Umbilical cord (tissue), 2 donors: ENCODE measurements at places on chromosomes 7 and 10. TPM values are rescaled to one million over a fixed set of nuclear protein-coding genes. Genes with fewer than 3 reads are reported as not detected.

The PDE6C gene
- total RNA-seq = 1.2 TPM

The MRLN gene
- 16.9 TPM for total RNA-seq

The VPS37D gene
- total RNA-seq = 10.1 TPM

DNA sequence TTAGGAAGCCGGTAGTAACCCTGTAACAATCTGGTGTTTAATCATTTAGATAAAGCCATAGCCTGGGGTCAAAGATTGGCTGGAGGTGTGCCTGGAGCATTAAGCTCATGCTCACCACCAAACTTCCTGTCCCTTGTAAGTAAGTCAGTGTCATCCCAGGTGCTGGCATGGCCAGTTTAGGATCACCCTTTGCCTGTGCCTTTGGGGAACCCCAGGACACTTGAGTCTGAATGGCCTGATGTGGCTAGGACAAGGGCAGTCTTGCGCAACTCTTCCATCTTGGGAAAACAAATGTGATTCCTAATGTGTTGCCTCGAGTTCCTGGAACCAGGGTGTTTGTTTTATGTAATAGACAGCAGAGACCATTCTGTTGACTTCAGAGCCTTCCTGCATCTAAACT lies 154.8 kb downstream of the GRK5 start:
- no peak for DNase-seq

- DNase-seq = no peak
Observed at GRCh38 chr7:2795906-2796305, 48.2 kb downstream of the GNA12 start.

DNA sequence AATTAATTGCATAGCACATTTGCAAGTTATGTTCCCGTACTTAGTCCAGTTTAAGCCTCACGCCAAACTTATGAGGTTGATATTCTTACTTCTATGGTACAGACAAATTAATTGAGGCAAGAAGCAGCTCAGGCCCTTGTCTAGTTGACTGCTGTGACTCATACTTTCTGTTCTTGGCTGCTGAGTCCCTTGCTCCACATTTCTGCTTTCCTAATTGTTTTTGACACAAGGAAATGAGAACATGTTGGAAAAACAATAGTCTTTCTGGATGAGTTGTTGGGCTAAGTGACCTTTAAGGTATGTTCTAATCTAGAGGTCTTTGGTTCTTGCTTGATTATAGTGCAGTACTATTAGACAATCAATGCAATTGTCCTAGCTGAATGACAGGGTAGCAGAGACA lies 331.8 kb downstream of the NRG3 start:
- no peak for DNase-seq

GRCh38 chr10:11875494-11876281 lies 52.5 kb downstream of the PROSER2 start:
- DNase-seq = peak; percentile 93

The CCDC172 gene
- 2.9 TPM for total RNA-seq

DNA sequence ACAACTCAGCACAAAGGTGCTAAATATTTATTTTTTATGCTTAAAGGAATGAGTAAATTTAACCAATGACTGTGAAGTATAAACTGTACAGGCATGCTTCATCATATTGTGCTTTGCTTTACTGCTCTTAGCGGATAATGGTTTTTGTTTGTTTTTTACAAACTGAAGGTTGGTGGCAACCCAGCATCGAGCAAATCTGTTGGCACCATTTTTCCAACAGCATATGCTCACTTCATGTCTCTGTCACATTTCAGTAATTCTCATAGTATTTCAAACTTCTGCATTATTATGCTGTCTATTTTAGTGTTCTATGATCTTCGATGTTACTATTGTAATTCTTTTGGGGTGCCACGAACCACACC lies 22.8 kb downstream of the BRAF start:
- DNase-seq = no peak

GRCh38 chr10:35336921-35337823 lies 863 bp downstream of the CCNY start:
- peak; percentile 21 for DNase-seq

GRCh38 chr7:13420726-13421125 lies 568.7 kb downstream of the ETV1 start:
- DNase-seq = no peak

- no peak for DNase-seq
Observed at GRCh38 chr10:36026656-36027390, 384.7 kb upstream of the FZD8 start.

The EPHB6 gene
- total RNA-seq = 4.3 TPM

DNA sequence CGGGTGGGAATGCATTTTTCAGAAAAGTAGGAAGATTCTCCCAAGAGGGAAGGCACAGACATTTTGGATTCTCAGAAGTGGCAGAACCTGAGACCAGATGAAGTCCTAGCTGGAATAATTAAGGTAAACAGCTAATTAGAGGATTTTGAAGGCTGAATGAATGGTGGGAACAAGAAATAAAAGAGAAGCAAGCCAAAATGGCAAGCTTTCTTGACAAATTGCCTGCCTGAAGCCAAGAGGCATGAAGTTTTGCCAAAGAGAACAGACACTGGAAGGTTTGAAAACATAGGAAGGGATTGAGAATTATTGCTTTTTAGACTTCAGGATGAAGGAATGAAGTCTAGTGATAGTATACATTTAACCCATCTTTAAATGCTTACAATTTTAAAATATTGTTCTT lies 115.0 kb upstream of the SEM1 start:
- DNase-seq = no peak

GRCh38 chr7:137454246-137454724 lies 110.8 kb upstream of the PTN start:
- peak; percentile 84 for DNase-seq

DNA sequence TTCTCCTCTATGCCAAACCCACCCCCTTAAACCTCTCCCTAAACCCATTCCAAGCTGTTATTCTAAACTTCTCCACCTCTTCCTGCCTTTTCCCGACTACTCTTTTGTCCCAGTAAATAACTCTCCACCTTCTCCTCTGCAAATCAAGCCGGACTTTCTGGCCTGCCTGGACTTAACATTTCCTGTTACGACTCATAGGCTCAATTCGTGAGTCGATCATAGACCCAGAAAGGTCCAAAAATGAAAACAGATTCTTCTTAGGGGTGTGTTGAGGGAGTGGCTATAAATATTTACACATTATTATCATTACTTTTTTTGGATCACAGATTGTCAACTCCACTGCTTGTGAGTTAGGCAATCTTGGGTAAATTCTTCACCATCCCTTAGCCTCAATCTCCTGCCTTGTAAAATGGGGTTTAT lies 59.0 kb upstream of the HABP2 start:
- DNase-seq = no peak

The CCDC136 gene
- 6.0 TPM for total RNA-seq

GRCh38 chr7:84647797-84648757 lies 453.5 kb upstream of the SEMA3A start:
- DNase-seq = peak; percentile 77

- DNase-seq = no peak
Observed at GRCh38 chr7:1617957-1618356, 48.1 kb upstream of the PSMG3 start.

DNA sequence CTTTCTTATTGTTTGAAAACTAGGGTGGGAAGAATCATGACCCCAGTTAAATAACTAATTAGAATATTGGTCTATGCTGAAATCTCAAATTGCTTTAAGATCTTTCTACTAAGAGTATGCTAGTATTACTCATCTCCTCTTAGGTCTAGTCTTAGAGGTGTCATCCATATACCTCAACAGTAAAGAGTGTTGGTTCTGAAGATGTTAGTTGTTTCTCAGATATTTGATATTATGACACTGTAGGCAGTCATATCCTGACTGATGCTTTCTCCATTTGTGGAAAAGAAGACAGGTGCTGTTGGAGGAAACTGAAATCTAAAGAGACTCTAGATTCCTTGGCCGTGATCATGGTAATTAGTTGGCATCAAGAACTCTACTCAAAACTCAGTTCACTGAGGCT lies 21.2 kb downstream of the BPGM start:
- no peak for DNase-seq

DNA sequence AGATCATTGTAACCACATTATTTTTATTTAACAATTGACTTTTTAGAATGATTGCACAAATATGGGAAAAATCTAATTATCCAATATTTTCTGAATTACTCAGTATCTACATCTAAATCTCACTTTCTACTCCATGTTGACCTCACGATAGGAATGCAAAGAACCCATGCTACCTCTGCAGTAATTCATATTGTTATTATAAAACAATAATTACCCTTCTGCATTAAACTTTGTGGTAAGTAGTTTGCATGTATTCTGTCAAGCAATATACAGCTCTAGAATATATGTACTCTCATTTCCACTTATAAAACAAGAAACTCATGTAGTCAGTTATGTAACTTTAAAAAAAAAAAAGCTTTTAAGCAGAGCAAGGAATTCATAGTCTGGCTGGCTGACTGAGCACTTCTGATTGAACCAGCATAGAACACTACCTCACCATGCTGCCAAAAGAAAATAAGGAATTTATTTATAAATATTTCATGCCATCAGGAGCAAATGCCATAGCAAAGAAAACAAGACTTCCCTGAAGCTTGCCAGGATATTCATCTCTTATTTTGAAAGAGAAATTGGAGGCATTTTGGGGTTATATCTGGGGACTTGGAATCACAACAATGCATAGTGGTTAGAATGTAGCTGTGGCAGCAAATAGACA lies 895.7 kb downstream of the XPNPEP1 start:
- peak; percentile 3 for DNase-seq

- DNase-seq = no peak
Observed at GRCh38 chr10:37566332-37566731, 291.1 kb downstream of the ZNF248 start.

DNA sequence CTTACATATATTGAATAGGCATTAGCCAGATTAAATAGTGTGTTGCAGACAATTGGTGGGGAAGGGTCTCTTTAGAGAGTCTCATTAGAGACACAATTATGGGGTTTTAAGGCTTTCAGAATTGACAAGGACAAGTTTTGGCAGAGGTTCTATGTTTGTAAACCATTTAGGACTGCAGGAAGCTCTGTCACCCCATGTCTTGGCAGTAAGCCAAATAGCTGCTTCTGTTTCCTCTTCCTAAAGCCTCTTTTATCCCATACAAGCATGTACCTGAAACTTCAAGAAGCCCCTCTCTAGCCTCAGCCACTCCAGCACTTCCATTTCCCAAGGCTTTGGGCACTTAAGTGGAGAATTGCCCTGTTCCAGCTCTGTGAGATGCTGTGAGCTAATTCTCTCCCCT lies 21.8 kb upstream of the LRRC4 start:
- DNase-seq = no peak

- DNase-seq = no peak
Observed at GRCh38 chr7:134777908-134778580, 1.4 kb upstream of the CALD1 start.

The NAT16 gene
- total RNA-seq = 1.2 TPM

The MYO1G gene
- 6.5 TPM for total RNA-seq

- no peak for DNase-seq
Observed at GRCh38 chr7:157564517-157565177, 227.8 kb downstream of the DNAJB6 start.

GRCh38 chr7:66553001-66553400 lies 75.7 kb upstream of the KCTD7 start:
- DNase-seq = no peak

GRCh38 chr7:131225619-131226513 lies 101.8 kb upstream of the MKLN1 start:
- DNase-seq = peak; percentile 35

GRCh38 chr7:155289107-155289506 lies 8.6 kb upstream of the INSIG1 start:
- DNase-seq = no peak

DNA sequence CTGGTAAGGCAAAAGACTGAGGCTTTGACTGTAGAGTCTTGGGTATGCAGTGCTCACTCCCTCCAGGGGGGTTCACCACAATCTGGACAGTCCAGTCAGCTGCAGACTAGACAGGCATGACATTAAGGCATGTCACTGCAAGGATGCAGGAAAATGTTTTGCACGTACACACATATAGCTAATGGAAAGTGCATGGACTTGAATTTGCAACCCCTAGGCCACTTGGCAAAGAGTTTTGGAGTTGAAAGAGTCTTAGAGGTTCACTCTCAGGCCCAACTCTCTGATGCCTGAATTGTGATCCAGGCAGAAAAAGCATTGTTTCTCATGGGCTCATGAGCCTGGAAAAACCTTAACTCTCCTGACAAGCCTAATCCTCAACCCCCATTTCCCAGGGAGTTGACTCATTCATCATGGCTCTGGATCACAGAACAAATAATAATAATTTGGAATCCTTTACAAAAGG lies 51.9 kb downstream of the LAMB4 start:
- peak; percentile 34 for DNase-seq

GRCh38 chr10:29709484-29710002 lies 74.8 kb upstream of the SVIL start:
- DNase-seq = no peak

DNA sequence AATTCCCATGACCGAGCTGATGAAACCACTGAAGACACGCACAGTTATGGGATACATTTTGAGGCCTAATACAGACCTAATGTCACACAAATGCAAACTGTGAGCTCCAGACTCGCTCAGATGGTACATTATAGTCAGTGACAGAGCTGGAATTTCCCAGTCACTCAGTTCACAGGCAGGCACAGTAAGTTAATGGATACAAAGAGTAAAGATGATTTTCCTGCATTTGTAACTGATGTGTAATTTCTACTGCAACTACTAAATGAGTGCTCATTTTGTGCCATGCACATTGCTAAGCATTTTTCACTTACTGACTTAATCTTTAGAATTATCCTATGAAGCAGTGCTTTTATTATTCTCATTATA lies 56.5 kb downstream of the ENO4 start:
- no peak for DNase-seq

DNA sequence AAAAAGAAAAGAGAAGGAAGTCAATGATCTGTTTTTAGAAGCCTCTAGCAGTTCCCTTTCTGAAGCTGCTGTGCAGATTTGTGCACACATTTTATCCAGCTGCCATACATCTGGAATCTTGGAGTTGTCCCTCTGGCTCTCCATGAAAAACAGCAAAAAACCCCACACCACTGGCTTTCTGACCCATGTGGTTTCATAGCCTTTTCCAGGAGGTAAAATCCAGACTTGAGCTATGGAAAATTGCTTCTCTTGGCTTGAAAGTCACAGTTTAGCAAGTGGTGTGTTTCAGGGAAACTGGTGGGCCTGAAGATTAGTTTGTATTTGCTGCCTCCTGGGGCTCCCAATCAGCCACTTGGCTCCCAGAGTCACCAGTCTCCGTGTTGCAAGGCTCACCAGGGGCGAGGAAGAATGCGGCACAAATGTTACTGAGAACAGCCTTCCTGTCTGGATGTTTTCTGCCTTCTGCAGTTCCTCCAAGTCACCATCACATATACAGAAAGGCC lies 50.1 kb upstream of the ADRB1 start:
- DNase-seq = peak; percentile 15
